ENCODE measurements at places on chromosomes 6 and 20.

GRCh38 chr20:58286729-58287128, 22.8 kb upstream of the RAB22A start:
- no peak for DNase-seq

GRCh38 chr6:30882759-30883684, 1.3 kb upstream of the DDR1 start:
- no peak for DNase-seq

GRCh38 chr6:34384321-34385153, 7.9 kb downstream of the NUDT3 start:
- no peak for DNase-seq

- no peak for DNase-seq
Measured at GRCh38 chr6:109720311-109720710, 29.2 kb downstream of the FIG4 start.

GRCh38 chr6:137904822-137905617, 38.0 kb downstream of the TNFAIP3 start:
- DNase-seq: peak; percentile 18

DNA sequence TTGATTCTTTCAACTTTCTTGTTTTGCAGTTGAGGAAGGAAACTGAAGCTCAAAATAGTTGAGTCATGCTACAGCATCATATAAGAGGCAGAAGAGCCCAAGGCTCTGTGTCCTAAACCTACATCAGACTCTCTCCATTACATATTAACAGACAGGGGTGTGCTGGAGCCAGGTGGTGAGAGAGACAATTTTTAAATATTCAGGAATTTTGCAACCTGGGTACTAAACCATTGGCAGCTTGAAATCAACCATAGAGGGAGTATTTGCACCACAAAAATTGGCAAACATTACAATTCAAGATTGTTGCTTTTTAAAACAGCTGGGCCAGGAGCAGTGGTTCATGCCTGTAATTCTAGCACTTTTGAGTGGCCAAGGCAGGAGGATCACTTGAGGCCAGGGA, 65.8 kb upstream of the SOX4 start:
- DNase-seq: no peak
